ENCODE measurements at places on chromosomes 3 and 15.

DNA sequence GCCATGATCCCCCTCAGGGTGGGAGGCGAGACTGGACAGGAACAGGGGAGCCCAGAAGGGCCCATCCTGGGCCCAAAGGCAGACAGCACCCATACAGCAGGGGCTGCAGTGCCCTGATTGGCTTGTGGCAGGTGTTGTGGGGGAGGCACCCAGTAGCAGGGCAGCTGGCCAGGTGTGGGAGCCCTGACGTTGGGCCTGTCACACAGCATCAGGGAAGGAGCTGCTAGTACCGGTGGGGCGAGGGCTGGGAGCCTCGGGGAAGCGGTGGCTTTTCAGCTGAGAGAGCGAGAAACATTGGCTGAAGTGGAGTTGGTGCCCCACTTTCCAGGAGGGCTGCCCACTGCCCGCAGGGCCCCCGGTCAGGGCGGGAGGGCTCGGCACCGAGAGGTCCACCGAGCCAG lies 19.7 kb upstream of the CYP11A1 start:
- no peak for DNase-seq

GRCh38 chr15:81339321-81339720 lies 15.4 kb upstream of the STARD5 start:
- no peak for DNase-seq

DNA sequence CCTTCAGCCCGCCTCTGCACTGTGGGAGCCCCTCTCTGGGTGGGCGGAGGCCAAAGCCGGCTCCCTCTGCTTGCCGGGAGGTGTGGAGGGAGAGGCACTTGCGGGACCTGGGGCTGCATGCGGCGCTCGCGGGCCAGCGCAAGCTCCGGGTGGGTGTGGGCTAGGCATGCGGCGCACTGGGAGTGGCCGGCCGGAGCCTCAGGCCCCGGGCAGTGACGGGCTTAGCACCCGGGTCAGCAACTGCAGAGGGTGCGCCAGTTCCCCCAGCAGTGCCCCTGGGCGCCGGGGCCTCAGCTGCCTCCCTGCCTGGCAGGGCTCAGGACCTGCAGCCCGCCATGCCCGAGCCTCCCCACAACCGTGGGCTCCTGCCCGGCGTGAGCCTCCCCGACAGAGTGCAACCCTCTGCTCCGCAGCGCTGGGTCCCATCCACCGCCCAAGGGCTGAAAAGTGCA lies 98.9 kb upstream of the POU1F1 start:
- DNase-seq: no peak

DNA sequence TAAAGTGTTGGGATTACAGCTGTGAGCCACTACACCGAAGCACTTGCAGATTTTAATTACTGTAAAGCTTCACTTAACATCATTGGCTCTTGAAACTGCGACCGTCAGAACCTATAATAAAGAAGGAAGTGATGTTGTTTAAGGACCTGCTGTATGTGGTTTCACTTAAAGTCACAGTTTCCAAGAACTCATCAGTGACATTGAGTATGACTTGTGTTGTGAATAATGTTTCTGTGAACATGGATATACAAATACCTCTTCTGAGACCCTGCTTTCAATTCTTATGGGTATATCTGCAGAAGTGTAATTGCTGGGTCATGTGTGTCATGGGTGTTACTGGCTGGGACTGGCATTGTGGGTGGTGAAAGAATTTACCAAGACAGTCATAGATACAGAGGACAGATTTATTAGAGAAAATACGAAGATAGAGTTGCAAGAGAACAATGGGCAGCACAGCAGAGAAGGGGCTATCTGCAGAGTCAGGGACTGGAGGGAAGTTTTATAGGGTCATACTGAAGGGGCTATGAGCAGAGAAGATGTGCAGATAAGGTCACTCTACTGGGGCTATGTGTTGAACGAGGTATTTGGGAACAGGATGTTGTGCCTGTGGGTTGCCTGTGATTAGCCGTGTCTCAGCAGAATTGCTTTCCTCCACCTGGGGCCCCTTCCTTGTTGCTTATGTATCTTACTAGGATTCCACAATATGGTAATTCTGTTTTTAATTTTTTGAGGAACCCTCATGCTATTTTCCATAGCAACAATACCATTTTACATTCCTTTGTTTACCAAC lies 4.5 kb downstream of the NDUFB5 start:
- DNase-seq: no peak

DNA sequence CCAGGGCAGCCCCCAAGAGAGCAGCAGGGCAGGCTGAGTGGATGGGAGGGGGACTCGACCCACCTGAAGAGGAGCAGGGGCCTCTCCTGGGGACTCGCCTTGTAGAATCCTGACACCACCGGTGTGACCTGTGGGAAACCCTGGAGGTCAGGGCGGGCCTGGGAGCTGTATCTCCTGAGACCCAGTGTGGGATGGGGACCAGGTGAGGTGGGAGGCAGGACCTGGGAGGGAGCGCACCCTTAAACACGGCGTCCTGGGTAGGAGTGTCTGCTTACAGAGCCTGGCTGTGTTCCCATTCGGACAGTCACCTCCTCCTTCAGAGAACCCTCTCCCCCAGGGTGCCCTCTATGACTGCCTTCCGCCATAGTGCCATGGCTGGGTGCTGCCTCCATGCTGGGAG lies 27.1 kb downstream of the C15orf39 start:
- no peak for DNase-seq

GRCh38 chr15:101528108-101528916 lies 38.8 kb upstream of the PCSK6 start:
- DNase-seq: peak; percentile 49

DNA sequence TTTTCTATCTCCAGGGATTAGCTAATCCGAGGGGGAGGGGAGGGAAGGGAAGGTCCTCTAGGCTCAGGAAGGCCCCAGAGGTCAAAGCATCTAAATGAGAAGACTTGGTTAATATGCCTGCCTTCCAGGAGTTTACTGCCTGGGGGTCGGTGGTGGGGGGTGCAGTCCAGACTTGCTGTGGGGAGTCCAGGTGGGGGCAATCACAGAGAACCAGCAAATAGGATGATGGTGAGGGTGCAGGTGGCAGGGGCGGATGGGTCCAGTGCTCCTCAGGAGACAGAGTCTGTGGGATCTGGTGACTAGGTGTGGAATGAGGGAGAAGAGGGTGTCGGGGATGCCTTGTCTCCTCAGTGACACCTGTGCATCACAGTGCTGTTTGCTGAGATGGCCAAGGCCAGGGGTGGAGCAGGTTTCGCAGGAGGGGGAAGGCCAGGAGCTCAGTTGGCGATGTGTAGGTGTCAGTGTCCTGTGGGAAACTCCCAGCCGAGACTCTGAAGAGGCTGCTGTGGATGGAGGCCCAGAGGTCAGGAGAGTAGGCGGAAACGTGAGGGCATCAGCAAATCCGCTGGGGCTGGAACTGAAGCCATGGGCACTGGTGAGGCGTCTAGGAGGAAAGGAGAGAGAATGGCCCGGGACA lies 8.1 kb downstream of the CFAP100 start:
- peak; percentile 8 for DNase-seq

GRCh38 chr15:29567336-29567735 lies 254.9 kb downstream of the TJP1 start:
- no peak for DNase-seq

All from head of caudate nucleus (tissue), 42 donors.